Heart right ventricle (tissue), 16 donors: ENCODE measurements at places on chromosomes 7 and 10. TPM values are rescaled to one million over a fixed set of nuclear protein-coding genes. Genes with fewer than 3 reads are reported as not detected.

- no peaks in the 10 kb centered on the region for H3K36me3 ChIP-seq
- H3K4me3 ChIP-seq = no peak overlapping the region
- H3K27me3 ChIP-seq = no peaks in the 10 kb centered on the region
- DNase-seq = no peak
Observed at GRCh38 chr10:22752272-22752889, 38.0 kb upstream of the PIP4K2A start.

GRCh38 chr10:84599254-84599653 is 270.9 kb downstream of the CCSER2 start:
- DNase-seq = no peak
- H3K27me3 ChIP-seq = peaks cover 22% of the 10 kb centered on the region
- no peaks in the 10 kb centered on the region for H3K4me1 ChIP-seq
- H3K4me3 ChIP-seq = no peak overlapping the region
- no peaks in the 10 kb centered on the region for H3K36me3 ChIP-seq

SPDYE6 gene
- not detected for total RNA-seq

DNA sequence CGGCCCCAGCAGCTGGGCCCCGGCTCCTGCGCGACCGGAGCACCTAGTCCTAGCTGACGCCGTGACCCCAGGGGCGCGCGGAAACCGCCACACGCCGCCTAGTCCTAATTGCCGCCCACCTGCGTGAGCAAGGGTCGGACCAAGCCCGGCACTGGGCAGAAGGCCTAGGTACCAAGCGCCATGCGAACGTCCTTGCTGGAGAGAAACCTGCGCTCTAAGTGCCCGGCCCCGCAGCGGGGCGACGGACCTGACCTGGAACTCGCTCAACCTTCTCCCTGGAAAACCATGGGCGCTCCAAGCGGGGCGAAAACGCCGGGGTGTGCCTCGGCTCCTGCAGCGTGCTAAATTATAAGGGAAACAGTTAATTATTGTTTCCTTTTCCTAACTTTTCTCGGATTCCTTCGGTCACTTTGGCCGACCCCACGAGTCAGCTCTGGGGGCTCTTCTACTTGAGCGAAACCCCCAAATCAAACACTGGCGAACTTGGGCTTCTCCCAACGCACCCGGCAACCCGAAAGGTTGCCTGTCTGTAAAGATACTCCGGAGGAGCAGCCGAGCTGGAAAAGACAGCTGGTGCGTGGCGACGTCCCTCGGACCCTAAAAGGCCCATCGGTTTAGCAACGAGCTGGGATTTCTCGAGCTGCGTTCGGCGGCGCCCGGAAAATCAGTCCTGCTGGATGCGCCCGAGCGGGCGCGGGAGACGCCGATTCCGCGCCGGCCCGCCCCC is 5.3 kb upstream of the EBF3 start:
- no peak overlapping the region for H3K27ac ChIP-seq
- DNase-seq = no peak
- H3K27me3 ChIP-seq = peaks cover 88% of the 10 kb centered on the region
- H3K4me3 ChIP-seq = peak overlapping the region; percentile 25
- peaks cover 48% of the 10 kb centered on the region for H3K4me1 ChIP-seq

DNA sequence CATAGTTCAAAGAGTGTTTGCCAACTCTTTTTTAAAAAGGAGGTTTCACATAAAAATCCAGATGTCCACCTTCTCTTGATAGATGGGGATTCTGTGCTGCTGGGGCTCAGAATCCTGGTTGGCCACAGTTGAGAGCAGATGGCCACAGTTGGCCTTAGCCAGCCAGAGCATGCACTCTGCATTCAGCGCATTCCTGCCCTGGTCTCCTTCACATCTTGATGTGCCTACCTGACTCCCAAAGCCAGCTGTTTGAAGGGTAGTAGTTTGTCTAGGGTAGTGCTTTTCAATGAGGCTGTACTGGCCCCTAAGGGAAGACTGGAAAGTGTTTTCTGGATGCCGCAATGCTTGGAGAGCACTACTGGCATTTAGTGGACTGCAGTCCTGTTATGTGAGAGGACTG is 208.1 kb upstream of the HDAC9 start:
- peaks cover 17% of the 10 kb centered on the region for H3K4me1 ChIP-seq
- H3K4me3 ChIP-seq = no peak overlapping the region
- no peak for DNase-seq
- H3K27me3 ChIP-seq = no peaks in the 10 kb centered on the region
- H3K36me3 ChIP-seq = no peaks in the 10 kb centered on the region

CRHR2 gene
- total RNA-seq = 0.28 TPM

GRCh38 chr7:38398725-38399321 is 125.4 kb upstream of the TARP start:
- H3K27me3 ChIP-seq = no peaks in the 10 kb centered on the region

DNA sequence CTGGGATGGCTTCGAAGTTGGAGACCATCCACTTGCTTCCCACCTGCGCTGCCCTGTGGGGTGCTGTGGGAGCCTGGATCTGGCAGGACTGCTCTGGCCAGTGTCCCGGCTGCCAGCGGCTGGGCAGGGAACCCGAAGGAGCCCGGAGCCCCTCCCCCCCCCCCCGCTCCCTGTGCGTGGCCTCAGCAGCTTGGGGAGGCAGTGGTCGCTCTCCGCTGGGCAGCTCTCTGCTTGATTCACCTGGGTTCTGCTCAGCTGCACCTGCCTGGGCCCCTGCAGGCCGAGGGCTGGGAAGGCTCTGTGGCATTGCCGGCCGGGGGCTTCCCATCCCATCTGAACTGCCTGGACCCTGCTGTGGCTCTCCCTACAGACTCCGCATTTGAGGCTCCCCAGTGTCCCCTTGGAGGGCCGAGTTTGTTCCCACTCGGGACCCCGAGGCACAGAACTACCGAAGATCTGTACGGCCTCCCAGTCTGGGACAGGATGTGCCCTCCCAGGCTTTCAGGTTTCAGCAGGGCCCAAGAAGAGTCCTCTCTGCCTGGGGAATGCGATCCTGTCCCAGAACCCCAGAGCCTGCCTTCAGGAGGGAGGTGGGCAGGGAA is 525.1 kb downstream of the TCERG1L start:
- no peak overlapping the region for H3K27ac ChIP-seq
- H3K36me3 ChIP-seq = no peaks in the 10 kb centered on the region
- H3K27me3 ChIP-seq = no peaks in the 10 kb centered on the region
- no peak for DNase-seq

DNA sequence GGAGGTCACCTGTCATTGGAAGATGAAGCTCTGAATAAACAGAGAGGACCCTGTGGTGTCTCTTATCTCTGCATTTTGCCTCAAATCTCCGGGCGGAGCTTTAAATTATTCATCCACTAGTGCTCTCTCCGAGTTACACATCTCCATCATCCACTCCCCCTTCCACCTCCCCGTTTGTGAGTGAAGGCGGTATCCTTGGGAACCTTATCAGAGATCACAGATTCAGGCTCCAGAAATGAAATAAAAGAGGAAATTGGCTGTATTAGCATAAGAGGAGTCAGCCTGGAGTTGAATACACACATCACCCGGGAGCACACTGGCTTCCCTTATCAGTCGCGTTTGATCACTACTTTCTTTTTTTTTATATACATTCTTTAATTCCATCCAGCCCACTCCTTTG is 1184.8 kb downstream of the GATA3 start:
- H3K27ac ChIP-seq = no peak overlapping the region
- no peaks in the 10 kb centered on the region for H3K36me3 ChIP-seq
- no peak overlapping the region for H3K4me3 ChIP-seq
- DNase-seq = no peak
- H3K27me3 ChIP-seq = no peaks in the 10 kb centered on the region

GRCh38 chr10:87598700-87599099 is 61.0 kb upstream of the PAPSS2 start:
- no peaks in the 10 kb centered on the region for H3K36me3 ChIP-seq
- peaks cover 4% of the 10 kb centered on the region for H3K4me1 ChIP-seq
- H3K4me3 ChIP-seq = no peak overlapping the region
- DNase-seq = no peak
- H3K27me3 ChIP-seq = no peaks in the 10 kb centered on the region

RBP3 gene
- total RNA-seq = not detected
